ENCODE measurements at places on chromosomes 7 and 10. TPM values are rescaled to one million over a fixed set of nuclear protein-coding genes. Genes with fewer than 3 reads are reported as not detected.
A peak's percentile ranks its signal among the peaks of the same experiment; 100 is the strongest.

- H3K4me1 ChIP-seq, result no peaks in the 10 kb centered on the region
- H3K27me3 ChIP-seq, result no peaks in the 10 kb centered on the region
- no peak overlapping the region for H3K27ac ChIP-seq
- DNase-seq, result peak; percentile 79
- H3K36me3 ChIP-seq, result no peaks in the 10 kb centered on the region
Observed at GRCh38 chr10:51159841-51160240, 85.6 kb downstream of the PRKG1 start.

GRCh38 chr10:17256051-17256450, 28.0 kb downstream of the VIM start:
- no peaks in the 10 kb centered on the region for H3K27me3 ChIP-seq
- no peak overlapping the region for H3K4me3 ChIP-seq
- H3K36me3 ChIP-seq, result no peaks in the 10 kb centered on the region
- H3K4me1 ChIP-seq, result no peaks in the 10 kb centered on the region
- no peak for DNase-seq

- H3K4me3 ChIP-seq, result no peak overlapping the region
- no peaks in the 10 kb centered on the region for H3K27me3 ChIP-seq
- no peaks in the 10 kb centered on the region for H3K36me3 ChIP-seq
Observed at GRCh38 chr10:3714531-3714930, 70.5 kb downstream of the KLF6 start.

DNA sequence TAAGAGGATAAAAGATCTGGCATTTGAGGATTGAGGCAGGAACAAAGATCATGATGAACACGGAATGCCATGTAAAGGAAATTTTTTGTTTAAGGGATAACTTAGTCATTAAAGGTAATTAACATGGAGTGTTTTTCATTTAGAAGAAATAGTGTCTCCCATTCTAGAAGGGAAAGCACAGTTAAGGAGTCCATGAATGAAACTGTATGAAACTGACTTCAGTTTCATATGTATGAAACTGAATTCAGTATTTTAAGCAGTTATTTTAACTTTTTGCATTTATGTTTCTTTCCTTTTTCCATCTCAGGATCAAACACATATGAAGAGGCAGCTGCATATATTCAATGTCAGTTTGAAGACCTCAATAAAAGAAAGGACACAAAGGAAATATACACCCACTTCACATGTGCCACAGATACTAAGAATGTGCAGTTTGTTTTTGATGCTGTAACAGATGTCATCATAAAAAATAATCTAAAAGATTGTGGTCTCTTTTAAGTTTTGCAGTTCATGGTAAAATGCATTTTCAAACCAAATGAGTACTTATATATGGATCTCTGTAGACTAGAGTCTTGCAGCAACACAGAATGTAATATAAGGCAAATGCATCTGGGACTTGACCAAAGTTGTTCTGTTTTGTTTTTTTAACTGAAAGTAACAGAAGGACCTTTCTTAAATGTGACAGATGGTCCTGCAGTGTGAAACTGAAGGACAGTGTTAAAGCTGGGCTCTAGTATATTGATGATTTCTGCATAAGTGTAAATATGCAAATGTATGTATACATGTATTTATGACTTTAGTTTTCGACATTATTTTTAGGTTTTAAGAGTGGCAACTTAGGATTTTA, 82.6 kb downstream of the GNAI1 start:
- no peaks in the 10 kb centered on the region for H3K27me3 ChIP-seq
- no peaks in the 10 kb centered on the region for H3K4me1 ChIP-seq
- H3K27ac ChIP-seq, result no peak overlapping the region
- H3K36me3 ChIP-seq, result peaks cover 19% of the 10 kb centered on the region

DNA sequence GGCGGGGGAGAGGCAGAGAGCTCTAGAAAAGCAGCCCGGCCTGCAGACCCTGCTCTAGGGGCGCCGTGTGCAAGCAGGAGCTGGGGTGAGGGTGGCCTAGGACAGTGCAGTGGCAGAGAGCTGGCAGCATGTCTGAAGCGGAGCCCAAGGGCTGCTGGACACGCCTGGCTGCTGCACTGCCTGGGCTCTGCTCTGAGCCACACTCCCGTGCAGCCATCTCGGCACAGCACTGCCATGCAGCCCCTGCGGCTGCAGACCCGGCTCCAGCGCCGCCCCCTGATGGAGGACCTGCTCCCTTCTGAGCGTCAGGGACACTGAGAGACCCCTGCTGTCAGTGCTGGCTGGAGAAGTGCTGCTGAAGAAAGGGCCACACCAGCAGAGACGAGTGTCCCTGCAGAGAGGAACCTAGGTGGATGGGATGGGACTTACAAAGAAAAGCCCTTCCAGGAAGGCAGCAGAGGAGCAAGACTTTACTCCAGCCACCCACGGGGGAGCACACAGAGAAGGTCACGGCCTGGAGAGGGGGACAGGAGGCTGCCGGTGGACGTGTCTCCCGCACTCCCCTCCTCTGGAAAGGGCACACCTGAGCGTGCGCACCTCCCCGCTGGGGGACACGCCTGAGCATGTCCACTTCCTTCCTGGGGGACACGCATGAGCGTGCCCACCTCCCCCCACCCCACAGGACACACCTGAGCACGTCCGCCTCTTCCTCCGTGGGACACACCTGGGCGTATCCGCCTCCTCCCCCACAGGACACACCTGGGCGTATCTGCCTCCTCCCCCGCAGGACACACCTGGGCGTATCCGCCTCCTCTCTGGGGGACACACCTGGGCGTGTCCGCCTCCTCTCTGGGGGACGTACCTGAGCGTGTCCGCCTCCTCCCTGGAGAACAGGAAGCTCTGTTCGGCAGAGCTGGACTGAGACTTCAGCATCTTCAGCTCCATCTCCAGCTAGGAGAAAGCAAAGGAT, 252.9 kb downstream of the MAD1L1 start:
- H3K4me3 ChIP-seq, result no peak overlapping the region
- no peak for DNase-seq
- H3K27ac ChIP-seq, result no peak overlapping the region
- no peaks in the 10 kb centered on the region for H3K4me1 ChIP-seq
- H3K27me3 ChIP-seq, result no peaks in the 10 kb centered on the region

- H3K36me3 ChIP-seq, result no peaks in the 10 kb centered on the region
- DNase-seq, result no peak
- no peak overlapping the region for H3K27ac ChIP-seq
- no peaks in the 10 kb centered on the region for H3K4me1 ChIP-seq
- no peaks in the 10 kb centered on the region for H3K27me3 ChIP-seq
Observed at GRCh38 chr7:85781606-85782005, 594.8 kb upstream of the SEMA3D start.

- H3K4me3 ChIP-seq, result no peak overlapping the region
- no peak for DNase-seq
- H3K4me1 ChIP-seq, result no peaks in the 10 kb centered on the region
Observed at GRCh38 chr10:71804077-71804476, 30.8 kb upstream of the VSIR start.

DNA sequence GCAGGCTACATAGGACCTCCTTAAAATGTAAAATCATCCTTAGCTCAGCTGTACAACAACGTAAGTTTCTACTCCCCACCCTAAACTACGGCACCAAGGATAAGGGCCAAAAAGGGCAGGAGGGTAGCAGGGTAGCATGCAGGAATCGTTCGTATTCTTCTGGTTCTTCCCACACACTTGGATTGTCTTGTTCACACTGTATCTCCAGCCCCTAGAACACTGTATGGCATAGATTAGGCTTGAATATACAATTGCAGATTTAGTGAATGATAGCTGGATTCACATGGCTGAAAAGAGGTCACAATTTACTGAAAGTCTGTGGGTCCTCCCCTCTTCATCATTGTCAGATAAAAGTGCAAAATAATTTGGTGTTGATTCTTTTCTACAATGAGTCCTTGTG, 28.2 kb upstream of the PRKAR2B start:
- H3K36me3 ChIP-seq, result no peaks in the 10 kb centered on the region
- no peak overlapping the region for H3K27ac ChIP-seq
- H3K4me1 ChIP-seq, result no peaks in the 10 kb centered on the region
- DNase-seq, result no peak

Gene RBM48
- 10.6 TPM for total RNA-seq

Gene IMPDH1
- total RNA-seq, result 45.3 TPM

Gene VIPR2
- not detected for total RNA-seq

Gene OR2A1
- total RNA-seq, result not detected

Gene MBL2
- total RNA-seq, result not detected
